ENCODE measurements at places on chromosomes 11 and 22.

DNA sequence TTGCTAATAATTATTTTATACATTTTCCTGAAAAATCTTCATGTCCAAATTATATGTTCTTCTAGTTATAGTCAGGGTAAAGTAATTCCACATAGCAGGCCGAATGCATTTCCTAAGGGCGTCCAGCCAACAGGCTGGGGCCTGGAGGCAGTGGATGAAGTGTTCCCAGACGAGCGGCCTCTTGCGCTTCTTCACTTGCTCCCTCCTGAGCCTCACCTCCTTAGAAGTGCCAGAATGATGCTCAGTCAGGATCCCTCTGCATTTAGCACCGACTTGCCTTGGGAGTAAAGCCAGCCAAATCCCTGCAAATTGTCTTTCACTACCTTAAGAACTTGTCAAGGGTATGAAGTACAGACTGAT lies 1.5 kb downstream of the OLFML1 start:
- DNase-seq: no peak

DNA sequence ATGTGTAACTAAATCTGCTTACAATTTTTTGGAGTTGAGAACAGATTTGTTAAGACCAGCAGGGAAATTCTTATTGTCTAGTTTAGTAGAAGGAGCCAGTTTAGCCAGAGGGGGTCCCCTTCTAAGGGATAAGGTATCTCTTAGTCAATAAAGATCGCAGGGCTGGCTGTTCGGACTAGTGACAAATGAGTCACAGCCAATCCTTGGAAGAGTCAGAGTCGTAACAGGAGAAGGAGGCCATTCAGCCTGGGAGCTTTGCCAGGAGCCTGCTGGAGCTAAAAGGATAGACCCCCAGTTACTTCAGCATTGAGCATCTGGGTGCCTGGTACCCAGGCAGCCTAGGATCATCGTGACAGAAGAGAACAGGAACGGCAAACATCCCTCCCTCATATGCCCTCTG lies 191.6 kb upstream of the ARHGAP20 start:
- DNase-seq: no peak

DNA sequence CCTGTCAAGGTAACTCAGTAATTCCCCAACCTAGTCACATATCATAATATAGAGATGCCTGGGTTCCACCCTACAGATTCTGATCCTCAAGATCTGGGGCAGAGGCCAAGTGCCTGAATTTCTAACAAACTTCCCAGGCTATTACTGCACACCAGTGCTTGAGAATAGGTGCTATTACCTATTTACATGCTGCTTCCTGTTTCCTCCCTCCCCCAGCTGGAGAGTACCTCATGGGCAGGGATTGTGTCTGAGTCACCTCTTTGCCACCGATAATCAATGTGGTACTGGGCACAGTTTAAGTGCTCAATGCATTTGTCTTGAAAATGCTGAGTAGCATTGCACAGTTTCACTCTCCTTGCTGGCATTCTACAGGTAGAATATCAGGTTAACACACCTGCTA lies 582.2 kb upstream of the CADM1 start:
- DNase-seq: no peak

- DNase-seq: no peak
Observed at GRCh38 chr22:46737976-46738646, at the start of gene CERK. Gene CERK, minus strand, starts transcription at chr22:46738252. Its CDS starts 104 bp downstream, at chr22:46738148.

- DNase-seq: no peak
Observed at GRCh38 chr11:72370201-72370600, 64.1 kb downstream of the CLPB start.

DNA sequence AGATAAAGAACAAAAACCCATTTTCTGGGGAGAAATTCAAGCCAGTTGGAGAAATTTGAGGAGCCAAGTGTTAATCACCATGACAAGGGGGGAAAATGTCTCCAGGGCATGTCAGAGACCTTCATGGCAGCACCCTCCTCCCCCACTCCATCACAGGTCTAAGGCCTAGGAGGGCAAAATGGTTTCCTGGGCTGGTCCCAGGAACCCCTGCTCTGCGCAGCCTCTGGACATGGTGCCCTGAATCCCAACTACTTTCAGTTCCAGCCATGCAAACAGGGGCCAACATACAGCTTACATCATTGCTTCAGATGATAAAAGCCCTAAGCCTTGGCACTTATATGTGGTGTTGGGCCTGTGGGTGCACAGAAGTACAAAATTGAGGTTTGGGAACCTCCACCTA lies 167.5 kb downstream of the LUZP2 start:
- DNase-seq: no peak

DNA sequence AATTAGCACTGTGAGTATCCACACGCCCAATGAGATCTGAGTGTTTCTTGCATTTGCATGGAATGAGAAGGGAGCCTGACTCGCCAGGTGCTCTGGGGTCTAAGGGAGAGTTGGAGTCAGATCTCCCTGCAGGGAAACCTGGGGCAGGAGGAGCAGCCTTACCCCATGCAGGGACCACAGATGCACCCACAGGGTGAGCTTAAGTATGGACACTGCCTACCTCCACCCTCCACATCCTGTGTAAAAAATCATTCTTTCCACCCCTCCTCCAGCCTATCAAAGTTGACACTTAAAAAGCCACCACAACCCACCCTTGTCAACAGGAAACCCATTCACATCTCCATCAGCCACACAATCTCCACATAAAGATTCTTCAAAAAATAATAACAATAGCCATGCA lies 67.0 kb upstream of the IGLL5 start:
- no peak for DNase-seq

- no peak for DNase-seq
Observed at GRCh38 chr22:36029406-36029755, 757 bp upstream of the RBFOX2 start.

- DNase-seq: no peak
Observed at GRCh38 chr22:46783721-46784120, 21.3 kb downstream of the TBC1D22A start.

DNA sequence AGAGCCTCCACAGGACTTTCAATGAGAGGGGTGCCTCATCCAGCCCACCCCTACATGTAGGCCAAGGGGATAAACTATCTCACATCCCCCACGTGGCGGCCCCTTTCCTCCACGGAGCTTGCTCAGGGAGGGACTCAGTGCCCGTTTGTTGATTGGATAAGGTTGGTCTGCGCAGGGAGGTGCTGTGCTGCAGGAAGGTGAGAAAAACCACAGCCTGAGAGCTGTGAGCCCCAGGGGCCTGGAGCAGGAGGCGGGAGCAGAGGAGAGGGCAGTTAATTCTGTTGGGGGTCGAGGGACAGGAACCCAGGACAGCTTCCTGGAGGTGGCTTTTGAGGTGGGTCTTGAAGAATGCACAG lies 31.9 kb upstream of the ATXN10 start:
- no peak for DNase-seq

DNA sequence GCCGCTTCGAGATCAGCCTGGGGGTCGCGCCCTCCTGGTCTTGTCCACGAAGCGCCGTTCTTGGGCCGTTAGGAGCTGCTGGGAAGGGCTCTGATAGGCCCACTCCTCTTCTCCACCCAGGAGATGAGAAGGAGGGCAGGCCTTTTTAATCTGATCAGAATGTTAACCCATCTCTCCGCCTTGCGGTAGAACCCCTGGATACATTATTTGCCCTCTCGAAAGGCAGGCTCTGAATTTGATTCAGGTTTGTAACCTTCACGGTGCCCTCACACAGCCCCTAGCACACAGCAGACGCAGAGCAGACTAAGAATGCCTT lies at the start of gene CCDC83:
Gene CCDC83, plus strand, starts transcription at position 43 of the 316 bp plus-strand sequence. CDS start 9,741 bp downstream, outside the sequence.
- DNase-seq: no peak
